ENCODE measurements at places on chromosomes 7 and 10.

DNA sequence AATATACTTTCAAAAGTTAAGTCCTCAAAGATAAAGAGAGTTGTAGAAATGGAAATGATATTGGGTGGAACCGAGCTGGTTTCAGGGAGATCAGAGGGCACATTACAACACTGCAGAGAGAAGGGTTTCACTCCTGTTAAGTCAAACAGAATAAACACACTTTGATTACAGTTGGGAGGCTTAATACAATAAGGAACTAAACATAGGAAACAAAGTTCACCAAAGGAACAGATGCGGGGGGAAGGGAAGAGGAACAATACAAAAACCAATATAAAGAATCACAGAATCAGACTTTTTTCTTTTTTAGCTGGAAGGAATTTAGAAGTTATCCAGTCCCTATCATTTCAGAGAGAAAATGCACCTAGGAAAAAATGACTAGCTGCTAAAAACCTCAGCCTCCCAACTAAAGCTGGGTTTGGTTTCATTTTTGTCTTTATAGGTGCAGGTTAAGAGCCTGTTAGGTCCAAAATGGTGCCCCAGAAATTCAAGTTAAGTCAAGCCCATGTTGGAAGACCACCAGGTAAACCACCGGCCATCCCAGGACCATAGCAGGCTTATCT lies 81.9 kb downstream of the DNMBP start:
- no peak for DNase-seq

DNA sequence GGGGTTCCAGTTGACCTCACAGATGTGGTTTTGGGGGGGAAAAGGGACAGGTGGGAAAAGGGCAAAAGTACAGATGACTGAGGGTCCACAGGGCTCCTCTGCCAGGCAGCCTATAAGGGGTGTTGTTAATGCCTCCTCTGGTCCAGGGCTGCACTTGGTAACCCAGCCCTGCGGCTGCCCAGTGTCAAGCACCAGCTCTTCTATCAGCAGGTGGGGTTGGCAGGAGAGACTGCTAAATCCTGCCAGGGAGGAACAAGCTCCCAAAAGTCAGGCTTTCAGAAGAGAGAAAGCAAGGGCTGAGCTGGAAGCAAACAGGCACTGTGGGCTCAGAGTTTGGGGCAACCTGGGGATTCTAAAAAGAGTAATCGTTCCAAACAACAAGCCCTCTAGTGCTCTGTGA lies 39.1 kb downstream of the LRRC20 start:
- no peak for DNase-seq

GRCh38 chr10:131485732-131486131 lies 174.2 kb upstream of the TCERG1L start:
- DNase-seq: no peak

GRCh38 chr10:31418481-31418880 lies 99.5 kb downstream of the ZEB1 start:
- no peak for DNase-seq

DNA sequence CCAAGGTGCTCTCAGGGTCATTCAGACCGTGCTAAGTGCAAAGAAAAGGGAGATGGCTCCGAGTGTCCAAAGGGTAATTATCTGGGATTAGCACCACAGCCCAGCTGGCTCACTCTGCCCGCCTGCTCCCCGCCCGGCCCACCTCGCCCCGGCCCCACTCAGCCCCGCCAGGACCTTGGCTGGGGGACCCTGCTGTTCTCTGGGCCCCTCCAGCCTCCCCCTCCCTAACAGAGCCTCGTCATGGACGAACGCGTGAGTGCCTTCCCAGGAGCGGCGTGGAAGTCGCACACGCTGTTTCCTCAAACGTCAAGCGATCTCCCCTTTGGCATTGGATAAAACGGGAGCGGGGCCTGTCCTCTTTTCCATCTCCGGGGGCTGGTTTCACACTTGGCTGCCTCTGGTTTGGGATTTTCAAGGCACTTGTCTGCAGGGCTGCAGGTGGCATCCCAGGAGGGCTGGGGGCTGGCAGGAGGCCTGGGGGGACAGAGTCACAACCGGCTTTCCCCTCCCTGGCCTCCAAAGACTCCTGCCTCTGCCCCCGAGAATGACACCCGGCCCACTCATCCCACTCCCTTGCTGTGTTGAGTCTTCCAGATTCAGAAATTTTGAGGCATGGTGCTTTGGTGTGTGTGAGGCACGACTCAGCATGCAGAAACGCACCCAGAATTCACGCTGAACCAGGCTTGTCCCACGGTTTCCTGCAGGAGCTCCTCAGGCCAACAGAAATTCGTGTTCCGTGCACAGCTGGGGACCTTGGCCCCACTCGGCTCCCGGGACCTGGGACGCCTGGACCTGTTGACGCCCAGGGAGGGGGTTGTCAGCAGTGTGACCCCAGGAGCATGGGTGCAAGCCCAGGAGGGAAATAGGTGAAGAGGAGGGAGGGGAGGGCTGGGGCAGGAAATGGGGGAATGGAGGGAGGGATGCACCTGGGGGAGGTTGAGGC lies 110.0 kb downstream of the PDGFA start:
- no peak for DNase-seq

DNA sequence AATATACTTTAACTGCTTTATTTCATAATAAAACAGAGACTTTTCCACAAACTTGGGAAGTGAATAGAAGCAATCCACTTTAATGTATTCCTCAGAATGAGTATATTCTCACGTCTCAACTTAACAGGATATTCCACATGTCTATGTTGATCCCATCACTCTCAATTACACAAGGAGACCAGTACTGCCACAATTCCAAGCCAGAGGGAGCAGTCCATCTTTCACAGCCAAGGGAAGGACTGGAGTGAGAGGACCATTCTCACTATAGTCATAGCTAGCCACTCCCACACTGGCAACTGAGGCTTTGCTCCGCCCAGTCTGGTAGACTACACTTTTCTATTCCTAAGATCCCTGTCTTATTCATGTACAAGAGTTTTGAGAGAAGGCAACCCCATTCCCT lies 553.9 kb downstream of the CNTNAP2 start:
- DNase-seq: no peak

DNA sequence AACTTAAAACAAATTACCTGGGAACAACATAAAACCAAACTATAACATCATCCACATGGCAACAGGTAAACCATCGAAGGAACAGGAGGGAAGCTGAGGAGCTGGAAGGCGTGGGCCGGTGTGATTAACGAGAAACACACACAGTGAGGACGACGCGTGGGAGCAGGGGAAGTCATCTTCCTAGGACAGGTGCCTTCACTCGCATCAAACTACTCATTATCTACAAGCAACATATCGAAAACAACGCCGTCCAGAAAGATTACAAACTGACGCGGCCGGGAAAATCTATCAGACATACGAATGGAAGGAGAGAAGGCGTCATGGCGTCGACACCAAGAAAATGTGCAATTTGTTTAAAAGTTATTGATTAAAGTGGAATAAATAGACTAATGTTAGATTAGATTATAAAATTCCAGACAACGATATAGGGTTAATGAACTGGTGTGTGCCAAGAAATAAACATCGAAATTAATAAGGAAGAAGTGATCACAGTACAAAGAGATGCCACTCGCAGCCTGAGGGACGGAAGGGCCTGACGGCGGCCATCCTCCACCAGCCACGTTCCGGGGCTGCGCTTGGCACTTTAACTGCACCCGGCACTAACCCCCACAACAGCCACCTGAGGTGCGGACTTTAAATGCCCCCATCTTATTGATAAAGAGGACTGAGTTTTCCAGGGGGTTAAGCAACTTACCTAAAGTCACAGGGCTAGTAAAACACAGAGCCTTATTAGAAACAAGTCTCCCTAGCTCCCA lies 581.7 kb downstream of the DNAJB6 start:
- DNase-seq: no peak

DNA sequence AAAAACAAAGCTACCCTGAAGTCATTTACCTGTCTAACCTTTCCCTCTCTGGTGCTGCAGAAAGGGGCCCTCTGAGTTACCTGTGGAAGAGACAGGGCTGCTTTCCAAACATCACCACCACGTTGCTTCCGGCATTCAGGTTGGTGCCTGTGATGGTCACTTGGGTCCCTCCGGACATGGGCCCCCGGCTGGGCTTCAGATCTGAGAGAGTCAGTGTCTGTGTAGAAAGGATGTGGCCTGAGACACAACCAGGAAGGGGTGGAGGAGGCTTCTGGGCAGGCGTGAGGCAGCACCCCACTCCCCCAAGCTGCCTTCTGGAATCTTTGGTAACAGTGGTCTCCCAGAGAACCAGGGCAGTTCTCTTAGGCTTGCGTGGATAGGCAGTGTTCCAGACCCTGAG lies 388.9 kb downstream of the PLXNA4 start:
- DNase-seq: no peak

GRCh38 chr7:6232116-6232515 lies 40.3 kb downstream of the CYTH3 start:
- DNase-seq: no peak

DNA sequence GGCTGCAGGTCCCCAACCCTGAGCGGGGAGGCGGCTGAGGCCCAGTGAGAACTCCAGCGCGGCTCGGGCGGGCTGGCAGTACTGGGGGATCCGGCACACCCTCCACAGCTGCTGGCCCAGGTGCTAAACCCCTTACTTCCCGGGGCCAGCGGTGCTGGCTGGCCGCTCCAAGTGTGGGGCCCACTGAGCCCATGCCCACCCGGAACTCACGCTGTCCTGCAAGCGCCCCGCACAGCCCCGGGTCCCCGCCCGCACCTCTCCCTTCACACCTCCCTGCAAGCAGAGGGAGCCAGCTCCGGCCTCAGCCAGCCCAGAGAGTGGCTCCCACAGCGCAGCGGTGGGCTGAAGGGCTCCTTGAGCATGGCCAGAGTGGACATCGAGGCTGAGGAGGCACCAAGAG lies 25.0 kb downstream of the RNF133 start:
- no peak for DNase-seq

- DNase-seq: no peak
Observed at GRCh38 chr7:69173341-69173740, 424.9 kb upstream of the AUTS2 start.

DNA sequence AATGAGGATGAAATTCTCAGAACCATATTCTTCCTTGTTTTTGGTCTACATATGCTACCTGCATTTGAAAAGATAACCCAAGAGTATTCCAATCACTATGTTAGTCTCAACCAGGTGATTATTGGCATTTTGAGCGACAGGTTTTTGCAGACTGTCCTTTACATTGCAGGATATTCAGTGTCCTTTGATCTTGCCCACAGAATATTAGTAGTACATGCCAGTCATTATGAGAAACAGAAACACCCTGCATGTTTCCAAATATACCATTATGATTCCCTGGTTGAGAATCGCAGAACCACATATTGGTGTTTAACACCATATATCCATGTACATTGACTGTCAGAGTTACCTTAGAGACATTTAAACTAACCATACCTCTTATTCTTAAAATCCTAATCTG lies 30.6 kb downstream of the TMEM243 start:
- DNase-seq: no peak

Measured in GM04504 (cell line).